ENCODE measurements at places on chromosomes 5 and 9.

GRCh38 chr5:166595274-166595951, 1696.0 kb upstream of the WWC1 start:
- no peak for DNase-seq

- no peak for DNase-seq
Observed at GRCh38 chr5:23648656-23649055, 141.2 kb downstream of the PRDM9 start.

GRCh38 chr5:66143473-66144073, 527 bp upstream of the SREK1 start:
- no peak for DNase-seq

GRCh38 chr5:74198156-74198555, 442.4 kb downstream of the ENC1 start:
- DNase-seq, result no peak

DNA sequence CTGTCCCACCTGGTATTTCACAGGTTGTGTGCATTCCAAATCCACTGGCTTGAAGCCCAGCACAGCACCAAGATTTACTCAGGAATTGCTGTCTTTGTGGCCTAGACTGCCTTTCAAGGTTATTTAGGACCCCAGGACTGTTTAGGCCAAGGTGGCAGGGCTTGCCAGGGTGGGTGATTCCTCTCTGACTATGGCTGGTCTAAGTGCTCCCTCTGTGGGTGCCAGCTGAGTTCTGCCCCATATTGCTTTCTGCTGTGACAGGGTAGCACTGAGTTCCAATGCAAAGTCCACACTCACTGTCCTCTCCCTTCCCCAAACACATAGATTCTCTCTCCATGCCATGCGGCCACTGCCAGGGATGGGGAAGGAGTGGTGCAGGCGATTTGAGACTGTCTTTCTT, 318.2 kb downstream of the EFNA5 start:
- no peak for DNase-seq

DNA sequence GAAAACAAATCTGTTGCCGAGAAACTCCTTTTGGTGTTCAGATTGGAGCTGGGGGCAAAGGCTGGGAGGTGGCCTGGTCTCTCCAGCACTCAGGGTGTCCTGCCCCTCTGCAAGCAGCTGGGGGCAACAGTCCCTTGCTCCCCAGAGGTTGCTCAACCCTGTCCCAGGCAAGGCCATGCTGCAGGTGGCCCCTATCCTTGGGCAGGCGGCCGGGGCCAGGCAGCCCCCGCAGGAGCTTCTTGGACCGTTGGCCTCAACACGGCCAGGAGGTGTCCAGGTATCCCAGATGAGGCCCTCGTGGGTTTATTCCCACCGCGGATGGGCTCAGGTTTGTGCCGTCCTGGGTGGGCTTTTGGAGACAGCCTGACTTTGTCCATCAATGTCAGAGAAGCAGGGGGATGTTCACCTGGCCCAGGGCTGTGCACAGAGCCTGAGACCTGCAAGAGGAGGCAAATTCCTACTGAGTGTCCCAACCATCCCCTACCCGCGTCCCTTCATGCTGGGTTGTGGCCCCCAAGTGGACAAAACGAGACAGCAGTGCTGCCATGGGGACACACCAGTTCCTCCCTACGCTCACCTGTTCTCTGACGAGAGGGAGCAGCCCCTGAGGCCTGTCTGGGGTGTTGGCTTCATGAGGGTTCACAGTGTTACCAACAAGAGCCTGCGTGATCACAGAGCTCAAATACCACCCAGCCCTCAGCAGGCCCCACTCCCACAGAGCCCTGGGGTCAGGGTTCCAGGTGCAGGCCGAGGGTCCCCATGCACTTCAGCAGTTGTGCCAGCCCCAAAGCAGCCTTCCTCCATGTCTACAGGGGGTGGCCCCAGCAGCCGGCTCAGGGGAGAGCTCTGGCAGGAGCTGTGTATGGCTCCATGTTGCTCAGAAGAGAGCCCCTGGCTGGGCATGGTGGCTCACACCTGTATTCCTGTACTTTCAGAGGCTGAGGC, 9.5 kb upstream of the CCDC187 start:
- DNase-seq, result no peak

GRCh38 chr9:35944841-35945240, 13.1 kb downstream of the OR2S2 start:
- DNase-seq, result no peak

- no peak for DNase-seq
Observed at GRCh38 chr9:16679327-16679821, 191.1 kb downstream of the BNC2 start.

DNA sequence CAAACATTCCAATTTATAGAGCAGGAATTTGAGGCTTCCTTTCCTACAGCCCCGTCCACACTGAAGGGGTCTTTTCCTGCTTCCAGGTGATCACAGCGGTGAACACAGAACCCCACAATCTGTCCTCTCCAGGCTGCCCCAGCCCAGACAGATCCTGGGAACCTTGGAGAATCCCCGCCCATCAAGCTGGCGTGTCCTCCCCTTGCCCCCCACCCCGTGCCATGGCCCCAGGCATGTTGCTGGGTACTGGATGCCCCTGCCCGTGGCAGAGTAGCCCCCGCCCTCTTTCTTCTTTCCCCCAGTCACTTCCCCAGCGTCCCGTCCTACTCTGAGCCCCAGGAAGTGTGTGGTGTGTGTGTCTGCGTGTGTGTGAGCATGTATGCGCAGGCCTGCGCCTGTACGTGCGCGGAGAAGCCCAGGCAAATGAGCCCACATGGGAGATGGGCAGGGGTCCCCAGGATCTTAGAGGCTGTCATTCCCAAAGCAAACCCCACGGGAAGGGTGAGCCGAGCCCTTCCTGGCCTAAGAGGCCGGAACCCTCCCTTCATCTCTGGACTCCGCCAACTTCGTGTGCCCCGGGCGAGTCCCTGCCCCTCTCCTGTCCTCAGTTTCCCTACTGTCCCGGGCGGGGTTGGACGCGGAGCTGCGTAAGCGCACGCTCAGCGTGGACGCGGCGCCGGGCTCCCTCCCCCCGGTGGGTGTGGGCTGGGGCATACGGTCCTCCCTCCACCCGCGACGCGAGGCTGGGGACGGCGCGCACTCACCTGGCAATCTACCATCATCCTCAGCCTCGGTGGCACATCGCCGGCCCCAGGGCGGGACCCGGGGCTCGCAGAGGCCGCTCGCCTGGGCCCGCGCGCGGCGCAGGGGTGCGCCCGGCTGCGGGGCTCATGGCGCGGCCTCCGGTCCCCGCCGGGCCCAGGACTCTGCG, 15.2 kb downstream of the GBGT1 start:
- DNase-seq, result no peak

DNA sequence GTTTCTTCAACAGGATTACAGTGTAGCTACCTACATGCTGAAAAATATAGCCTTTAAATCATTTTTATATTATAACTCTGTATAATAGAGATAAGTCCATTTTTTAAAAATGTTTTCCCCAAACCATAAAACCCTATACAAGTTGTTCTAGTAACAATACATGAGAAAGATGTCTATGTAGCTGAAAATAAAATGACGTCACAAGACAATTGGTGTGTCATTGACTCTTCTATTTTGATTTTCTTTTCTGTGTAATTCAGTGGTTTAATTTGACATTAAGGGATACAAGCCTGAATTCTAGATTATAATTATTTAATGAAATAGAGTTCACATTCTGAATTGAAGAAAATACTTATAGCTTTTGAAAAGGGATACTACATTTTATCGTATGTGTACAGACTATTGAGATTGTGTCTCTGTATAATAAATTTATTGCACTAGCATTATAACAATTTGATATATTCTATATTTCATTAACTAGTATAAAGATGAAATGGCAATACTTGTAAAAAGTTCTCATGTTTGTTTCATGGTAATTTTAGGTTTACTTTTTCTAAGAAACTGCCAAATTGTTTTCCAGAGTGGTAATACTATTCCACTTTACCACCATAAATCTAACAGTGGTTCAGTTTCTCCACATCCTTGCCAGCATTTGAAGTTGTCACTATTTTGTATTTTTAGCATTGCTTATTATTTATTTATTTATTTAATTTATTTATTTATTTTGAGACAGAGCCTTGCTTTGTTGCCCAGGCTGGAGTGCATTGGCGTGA, 18.7 kb downstream of the ANXA1 start:
- no peak for DNase-seq

- DNase-seq, result no peak
Observed at GRCh38 chr5:155451106-155451505, 437.6 kb downstream of the KIF4B start.

DNA sequence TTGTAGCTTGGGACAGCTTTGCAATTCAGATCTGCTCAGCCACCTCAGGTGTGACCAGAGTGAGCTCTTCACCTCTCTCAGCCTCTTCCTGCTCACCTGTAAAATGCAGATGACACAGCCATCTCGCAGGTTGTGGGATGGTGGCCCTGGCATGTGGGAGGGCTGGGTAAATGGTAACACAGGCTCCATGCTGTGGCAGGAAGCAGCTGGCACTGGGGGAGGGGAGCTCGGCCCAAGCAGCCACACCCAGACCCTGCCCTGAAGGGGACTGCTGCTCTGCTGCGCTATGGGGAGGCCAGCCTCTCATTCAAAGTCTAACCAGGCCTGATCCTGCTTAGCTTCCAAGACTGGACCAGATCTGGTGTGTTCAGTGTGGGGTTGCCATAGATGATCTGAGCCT, 24.1 kb downstream of the PHF2 start:
- no peak for DNase-seq

DNA sequence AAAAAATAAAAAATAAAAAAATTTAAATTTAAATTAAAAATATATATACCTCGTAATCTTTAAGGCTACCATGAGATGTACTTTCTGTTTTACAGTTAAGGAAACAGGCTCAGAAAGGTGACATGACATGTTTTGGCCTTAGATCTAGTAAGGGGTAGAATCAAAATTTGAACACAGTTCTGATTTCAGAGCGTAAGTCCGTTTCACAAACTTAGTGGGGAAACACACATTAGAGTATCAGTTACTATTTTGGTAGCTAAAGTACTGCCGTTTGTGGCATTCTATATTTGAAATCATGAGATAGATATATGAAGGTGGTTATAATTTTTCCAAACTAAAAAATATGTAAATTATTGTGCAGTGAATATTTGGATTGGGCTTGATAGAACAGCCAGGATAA, 186.2 kb downstream of the DENND1A start:
- no peak for DNase-seq

DNA sequence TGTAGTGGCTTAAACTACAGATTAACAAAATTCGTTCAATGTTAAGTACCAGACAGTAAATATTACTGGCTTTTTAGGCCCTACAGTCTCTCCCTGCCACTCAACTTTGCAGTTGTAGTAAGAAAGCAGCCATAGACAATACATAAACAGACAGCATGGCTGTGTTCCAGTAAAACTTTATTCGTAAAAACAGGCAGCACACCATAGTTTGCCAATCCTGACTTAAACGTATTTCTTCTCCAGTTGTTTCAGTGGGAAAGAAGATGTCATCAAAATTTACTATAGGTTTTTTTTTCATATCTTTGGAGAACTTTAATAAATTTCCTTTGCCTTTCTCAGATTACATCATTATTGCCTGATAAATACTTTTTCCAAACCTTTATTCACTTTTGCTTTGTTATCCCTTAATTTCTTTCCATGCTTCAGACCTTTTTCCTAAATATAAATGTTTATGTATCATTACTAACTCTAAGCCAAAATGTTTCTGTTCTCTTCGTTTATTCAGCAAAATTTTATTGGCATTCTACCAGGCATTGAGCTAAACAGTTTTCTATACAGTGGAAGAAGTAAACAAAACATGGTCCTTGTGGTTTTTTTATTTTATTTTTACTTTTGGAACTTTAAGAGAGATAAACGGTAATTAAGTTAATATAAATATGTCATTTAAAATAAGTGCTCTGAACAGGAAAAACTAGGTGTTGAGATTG, 64.5 kb downstream of the SLF1 start:
- DNase-seq, result no peak

GRCh38 chr9:131688377-131688776, 51.5 kb downstream of the RAPGEF1 start:
- DNase-seq, result no peak

DNA sequence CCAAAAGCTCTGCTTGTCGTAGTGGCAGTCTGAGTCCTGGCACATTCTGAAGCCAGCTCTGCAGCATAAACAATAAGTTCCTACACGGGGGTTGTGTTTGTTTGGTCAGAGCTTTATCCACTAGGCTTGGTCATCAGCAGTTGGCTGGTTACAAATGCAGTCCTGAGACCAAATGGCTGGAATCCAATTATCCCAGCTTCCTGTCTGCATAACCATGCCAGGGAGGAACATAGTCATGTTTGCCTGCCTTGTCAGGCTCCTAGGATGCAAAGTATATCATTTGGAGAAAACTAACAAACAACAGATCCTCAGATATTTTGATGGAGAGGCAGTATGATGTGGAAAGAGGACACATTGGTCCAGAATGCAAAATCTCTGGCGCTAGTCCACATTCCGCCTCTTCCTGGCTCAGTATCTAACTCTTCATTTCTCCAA, 85.8 kb downstream of the FBXO38 start:
- DNase-seq, result no peak

DNA sequence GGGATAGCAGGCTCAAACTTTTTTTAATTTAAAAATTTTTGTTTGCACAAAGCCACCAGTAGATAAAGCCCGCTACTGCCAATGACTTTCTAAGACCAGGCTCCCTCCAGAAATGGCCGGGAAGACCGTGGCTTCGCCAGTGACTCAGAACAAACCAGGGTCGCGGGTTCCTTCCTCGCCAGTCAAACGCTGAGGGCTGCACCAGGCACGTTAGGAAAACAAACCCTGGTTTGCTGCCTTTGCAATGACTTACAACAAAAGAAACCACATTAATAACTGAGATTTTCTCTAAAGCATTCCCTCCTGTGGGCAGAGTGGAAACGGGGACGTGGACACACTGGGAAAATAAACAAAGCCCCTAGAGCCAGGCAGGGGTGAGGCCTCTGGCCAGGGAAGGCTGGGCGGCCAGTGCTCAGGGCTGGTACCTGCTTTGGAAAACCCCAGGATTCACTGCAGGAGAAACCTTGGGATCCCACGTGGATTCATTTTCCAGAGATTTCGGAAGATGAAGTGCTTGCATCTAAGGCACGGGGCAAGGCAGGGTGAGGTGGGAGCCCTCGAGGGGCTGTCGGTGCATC, 3.8 kb downstream of the PRRX2 start:
- no peak for DNase-seq

DNA sequence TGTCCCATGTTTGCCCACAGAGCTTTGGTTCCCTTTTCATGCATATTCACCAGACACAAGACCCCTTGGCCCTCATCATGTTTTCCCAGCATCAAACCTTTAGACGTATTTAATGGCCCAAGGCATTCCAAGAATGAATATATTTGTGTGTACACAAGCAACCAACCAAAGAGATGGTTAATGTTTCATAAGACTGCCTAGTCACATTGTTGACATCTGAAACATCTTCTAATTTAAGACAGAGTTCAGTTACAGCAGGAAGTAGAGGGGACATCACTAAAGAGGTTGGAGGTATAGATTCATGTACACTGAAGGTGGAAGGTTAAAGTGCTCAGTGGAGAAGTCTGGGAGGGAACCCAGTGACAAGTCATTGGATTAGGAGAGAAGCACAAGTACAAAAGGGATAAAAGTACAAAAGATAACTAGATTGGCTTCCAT, 49.1 kb downstream of the SUSD1 start:
- DNase-seq, result no peak
